Left lung (tissue), 14 donors: ENCODE measurements at places on chromosomes 5 and 9.
A peak's percentile ranks its signal among the peaks of the same experiment; 100 is the strongest.

GRCh38 chr9:15149450-15149849 is 157.6 kb downstream of the TTC39B start:
- no peak for DNase-seq
- no peaks in the 10 kb centered on the region for H3K4me1 ChIP-seq
- H3K27ac ChIP-seq = no peak overlapping the region
- no peaks in the 10 kb centered on the region for H3K36me3 ChIP-seq

- H3K27me3 ChIP-seq = no peaks in the 10 kb centered on the region
- DNase-seq = no peak
- no peak overlapping the region for H3K4me3 ChIP-seq
- H3K4me1 ChIP-seq = peaks cover 29% of the 10 kb centered on the region
- no peak overlapping the region for H3K27ac ChIP-seq
Observed at GRCh38 chr9:70488793-70489105, 74.3 kb upstream of the KLF9 start.

GRCh38 chr9:83920469-83920926 is 734 bp downstream of the KIF27 start:
- H3K27me3 ChIP-seq = no peaks in the 10 kb centered on the region
- H3K4me1 ChIP-seq = peaks cover 14% of the 10 kb centered on the region
- H3K36me3 ChIP-seq = no peaks in the 10 kb centered on the region
- no peak for DNase-seq
- H3K4me3 ChIP-seq = peak overlapping the region; percentile 69

GRCh38 chr5:117347280-117347679 is 772.7 kb upstream of the SEMA6A start:
- no peak overlapping the region for H3K27ac ChIP-seq
- no peak for DNase-seq
- H3K4me1 ChIP-seq = no peaks in the 10 kb centered on the region
- H3K27me3 ChIP-seq = no peaks in the 10 kb centered on the region

DNA sequence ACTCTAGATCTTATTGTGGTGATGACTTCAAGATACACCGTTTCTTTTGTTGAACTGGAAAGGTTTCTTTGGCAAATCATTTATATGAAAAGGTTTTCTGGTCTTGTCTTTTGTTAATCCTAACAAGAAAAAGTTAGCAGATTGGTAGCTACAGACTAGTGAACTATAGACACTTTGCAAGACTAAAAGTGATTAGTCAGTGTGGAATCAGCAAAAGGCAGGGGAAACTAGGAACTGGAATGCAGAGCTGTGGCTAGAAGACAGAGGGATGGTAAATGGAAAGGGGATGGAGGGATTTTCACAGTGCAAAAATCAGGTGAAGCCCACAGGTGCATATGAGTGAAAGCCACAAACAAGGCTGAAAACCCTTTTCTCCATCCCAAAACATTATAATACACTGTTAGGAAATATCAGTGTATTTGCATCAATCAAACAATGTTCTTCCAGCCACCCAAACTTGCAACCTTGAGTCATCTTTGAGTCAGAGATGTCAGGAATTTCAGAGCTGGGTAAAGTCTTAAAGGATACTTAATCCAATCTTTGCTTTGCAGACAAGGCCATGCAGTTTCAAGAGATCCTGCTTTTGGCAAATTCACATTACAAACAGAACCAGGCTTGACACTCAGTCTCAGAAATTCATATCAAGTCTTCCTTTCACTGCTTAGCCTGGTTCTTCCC is 52.7 kb downstream of the PLK2 start:
- no peaks in the 10 kb centered on the region for H3K27me3 ChIP-seq
- H3K27ac ChIP-seq = no peak overlapping the region
- no peak overlapping the region for H3K4me3 ChIP-seq
- H3K36me3 ChIP-seq = no peaks in the 10 kb centered on the region
- no peaks in the 10 kb centered on the region for H3K4me1 ChIP-seq
